ENCODE measurements at places on chromosomes 16 and 17.

- DNase-seq: no peak
Observed at GRCh38 chr17:64448665-64449512, at the start of gene MILR1. MILR1 (plus strand) TSS chr17:64449115; CDS start chr17:64449169, 54 bp downstream.

- DNase-seq: no peak
Observed at GRCh38 chr17:42895185-42895555, 5.4 kb upstream of the G6PC1 start.

- no peak for DNase-seq
Observed at GRCh38 chr17:78130437-78131101, at the start of gene TMC8. TMC8 (plus strand) TSS chr17:78130771; CDS start chr17:78131589, 818 bp downstream.

DNA sequence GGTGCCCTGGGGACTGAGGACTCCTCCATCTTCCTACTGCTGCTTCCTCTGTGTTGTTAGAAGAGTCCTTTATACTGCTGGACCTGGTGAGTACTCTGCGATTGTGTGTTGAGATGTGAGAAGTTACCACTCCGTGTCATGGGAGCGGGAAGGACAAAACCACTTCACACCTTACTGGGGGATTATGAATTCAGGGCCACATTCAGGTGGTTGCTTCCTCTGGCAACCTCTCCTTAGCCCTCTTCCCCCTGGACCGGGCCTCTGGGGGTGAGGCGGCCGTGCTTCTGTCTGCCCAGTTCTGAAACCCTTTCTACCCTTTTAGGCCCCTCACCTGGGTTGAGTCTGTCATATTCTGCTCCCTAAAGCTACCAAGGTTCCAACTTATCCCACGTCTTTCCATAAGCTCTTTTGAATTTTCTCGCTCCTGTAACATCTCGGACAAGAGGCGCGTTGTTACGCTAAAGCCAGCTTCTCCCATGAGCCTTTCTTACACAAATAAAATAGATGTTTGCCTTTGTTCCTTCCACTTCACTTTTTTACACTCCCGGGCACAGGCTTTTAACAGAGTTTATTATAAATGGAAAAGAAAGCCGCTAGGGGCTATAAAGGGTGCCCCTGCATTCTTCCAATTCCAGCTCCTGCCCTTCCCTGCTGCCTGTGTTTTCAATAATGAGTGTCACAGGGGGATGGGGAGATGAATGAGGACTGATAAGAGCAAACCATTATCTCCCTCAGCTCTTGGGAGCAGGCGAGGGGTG lies 20.7 kb upstream of the CDH13 start:
- no peak for DNase-seq

- DNase-seq: peak; percentile 90
Observed at GRCh38 chr17:7989781-7990655, 12.4 kb upstream of the GUCY2D start.

GRCh38 chr17:17725011-17725751 lies 43.9 kb downstream of the RAI1 start:
- DNase-seq: no peak

GRCh38 chr16:81551821-81552304 lies 107.3 kb downstream of the CMIP start:
- no peak for DNase-seq

DNA sequence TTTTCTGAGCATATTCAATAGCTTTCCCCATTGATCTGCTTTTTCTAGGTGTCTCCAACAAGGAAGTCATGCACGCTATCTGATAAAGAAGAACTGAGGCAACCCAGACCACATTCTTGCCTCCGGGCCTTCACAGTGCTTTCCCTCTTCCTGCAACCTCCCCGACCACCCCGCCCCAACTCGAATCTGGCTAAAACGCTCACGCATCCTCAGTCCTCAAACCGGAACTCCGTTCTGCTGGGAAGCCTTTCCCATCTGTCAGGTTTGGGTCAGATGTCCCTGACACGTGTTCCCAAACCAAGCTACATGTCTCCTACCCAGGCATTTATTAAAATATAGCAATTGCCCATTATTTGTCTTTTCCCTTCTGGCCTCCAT lies 112.7 kb downstream of the VPS53 start:
- DNase-seq: no peak

- no peak for DNase-seq
Observed at GRCh38 chr16:53014287-53014686, 38.4 kb downstream of the CHD9NB start.

DNA sequence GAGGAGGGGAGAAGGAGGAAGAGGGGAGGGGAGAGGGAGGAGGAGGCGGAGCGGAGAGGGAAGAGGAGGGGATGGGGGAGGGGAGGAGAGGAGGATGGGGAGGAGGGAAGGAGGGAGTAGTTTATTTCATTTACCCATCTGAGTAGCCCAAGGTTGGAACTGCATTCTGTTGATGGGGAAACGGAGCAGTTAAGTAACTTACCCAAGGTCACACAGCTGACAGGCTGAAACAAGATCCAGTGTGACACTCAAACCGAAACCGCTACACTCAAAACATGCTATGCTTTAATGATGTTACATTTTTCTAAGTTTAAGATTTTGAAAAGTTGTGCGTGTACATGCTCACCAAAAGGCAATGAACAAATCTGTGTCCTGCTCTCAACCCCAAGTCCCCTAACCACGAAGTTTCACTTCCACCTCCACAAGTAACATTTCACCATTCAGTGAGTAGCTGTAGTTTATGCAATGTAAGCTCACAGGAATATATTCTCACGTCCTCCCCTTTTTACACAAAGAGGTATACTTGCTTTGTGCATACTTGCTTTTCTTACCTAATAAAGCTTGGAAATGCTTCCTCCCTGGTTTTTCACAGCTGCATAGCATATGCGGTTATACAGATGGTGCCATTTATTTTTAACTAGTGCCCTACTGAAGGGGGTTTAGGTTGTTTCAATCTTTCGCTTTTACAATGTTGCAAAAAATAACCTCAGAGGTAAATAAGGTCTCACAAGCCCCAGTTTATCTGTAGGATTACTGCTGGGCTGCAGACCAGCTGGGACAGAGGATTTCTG lies 275.3 kb downstream of the PARN start:
- DNase-seq: no peak

DNA sequence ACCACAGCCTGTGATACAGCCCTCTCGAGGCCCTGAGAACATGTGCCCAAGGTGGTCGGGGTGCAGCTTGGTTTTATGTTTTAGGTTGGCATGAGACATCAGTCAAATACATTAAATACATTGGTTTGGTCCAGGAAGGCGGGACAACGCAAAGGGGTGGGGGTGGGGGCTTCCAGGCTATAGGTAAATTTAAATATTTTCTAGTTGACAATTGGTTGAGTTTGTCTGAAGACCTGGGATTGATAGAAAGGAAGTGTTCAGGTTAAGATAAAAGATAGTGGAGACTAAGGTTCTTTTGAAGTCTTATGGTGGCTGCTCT lies 1.2 kb upstream of the ZKSCAN2 start:
- no peak for DNase-seq

DNA sequence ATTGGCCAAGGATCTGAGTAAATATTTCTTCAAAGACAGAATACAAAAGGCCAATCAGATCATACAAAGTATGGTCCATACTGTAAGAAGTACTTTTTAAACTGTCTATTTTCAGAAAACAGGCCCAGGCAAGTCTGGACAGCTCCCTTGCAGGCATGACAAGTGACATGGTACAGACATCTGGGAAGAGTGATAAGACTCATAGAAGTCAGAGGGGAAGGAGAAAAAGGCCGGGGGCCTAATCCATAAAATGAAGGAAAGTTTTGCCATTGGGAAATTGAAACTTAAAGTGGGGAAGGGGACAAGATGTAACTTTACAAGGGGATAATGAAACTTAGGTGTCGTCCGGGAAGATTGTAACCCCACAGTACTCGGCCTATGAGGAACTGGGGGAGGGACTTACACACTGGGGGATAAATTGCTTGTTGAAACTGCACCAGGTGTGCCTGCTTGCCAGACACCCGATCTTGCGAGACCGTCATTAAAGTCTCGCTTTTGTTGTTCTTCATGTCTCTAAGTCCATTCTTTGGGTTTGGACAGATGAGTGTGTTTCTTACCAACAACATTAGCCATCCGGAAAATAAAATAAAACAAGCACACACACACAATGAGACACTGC lies 684.0 kb downstream of the CDH11 start:
- no peak for DNase-seq

GRCh38 chr16:31409433-31409832 lies 16.3 kb downstream of the ITGAD start:
- no peak for DNase-seq

- no peak for DNase-seq
Observed at GRCh38 chr16:28069971-28070794, 6.7 kb upstream of the GSG1L start.

GRCh38 chr17:31786796-31787481 lies 72.1 kb downstream of the COPRS start:
- DNase-seq: no peak

- no peak for DNase-seq
Observed at GRCh38 chr16:26724189-26724588, 342.5 kb upstream of the C16orf82 start.

DNA sequence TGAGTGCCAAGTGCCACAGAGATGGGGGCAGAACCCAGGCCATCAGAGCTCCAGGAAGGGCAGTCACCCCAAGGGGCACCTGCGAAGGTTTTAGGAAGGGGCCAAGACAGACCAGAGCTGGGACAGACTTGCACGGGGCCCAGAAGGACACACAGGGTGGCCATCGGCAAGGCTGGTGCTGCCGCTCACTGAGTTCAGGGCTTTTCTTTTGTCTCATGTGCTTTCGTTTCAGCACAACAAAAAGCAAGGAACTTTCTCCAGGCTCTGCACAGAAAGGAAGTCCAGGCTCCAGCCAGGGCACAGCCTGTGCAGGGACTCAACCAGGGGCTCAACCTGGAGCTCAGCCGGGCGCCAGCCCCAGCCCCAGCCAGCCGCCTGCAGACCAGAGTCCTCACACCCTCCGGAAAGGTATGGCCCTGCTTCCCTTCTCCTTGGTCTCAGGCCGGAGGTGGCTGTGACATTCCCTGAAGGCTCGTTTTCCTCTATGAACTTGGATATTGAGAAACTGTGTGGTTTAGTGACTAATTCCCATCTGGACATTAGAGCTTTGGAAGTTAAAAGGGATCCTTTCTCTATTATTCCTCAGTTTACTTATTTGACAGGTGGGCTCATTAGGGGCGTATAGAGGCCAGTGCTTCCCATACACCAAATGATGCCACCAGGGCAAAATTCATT lies 37.9 kb downstream of the ELAC2 start:
- no peak for DNase-seq

DNA sequence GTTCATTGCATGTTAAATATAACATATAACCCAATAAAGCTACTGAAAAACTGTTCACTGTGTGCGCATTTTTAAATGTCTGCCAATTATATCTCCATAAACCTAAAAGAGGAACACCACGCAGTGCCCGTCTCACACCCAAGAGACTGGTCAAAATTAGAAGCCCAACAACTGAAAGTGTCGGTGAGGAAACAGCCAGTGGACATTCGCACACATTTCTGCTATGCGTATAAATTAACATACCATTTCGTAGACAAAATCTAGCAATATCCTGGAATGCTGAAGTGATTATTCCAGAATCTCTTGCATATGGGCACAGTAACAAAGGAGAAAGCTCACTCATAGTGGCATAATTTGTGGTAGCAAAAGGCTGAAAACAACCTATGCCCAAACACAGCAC lies 55.9 kb downstream of the CPPED1 start:
- no peak for DNase-seq

- no peak for DNase-seq
Observed at GRCh38 chr16:70467113-70467512, 12.7 kb downstream of the FCSK start.
